HCT116 (cell line): ENCODE measurements at places on chromosomes 6 and 20.

DNA sequence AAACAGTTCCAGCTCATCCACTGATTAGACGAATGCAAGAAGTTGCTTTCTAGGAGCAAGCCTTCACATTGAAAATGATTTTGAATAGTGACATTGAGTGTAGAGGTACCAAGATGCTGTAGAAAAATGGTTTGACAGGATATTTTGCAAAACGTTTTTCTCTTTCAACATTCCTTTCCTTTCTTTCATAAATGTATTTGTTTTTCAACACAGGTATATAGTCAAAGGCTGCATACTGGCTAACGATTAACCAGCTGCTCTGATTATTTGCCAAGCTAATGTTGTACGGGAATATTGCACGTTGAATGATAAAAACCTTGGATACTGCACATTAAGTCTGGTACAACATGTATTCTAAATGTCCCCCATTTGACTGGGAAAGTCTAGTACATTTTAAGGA, 78.8 kb upstream of the TENT5A start:
- DNase-seq = no peak

GRCh38 chr6:16316741-16317251, 78.4 kb downstream of the GMPR start:
- peak; percentile 39 for DNase-seq

GRCh38 chr20:21184819-21185218, 58.9 kb downstream of the KIZ start:
- no peak for DNase-seq

- no peak for DNase-seq
Observed at GRCh38 chr6:88813045-88813444, 150.4 kb downstream of the RNGTT start.

GRCh38 chr20:1401451-1401907, 8.6 kb upstream of the FKBP1A start:
- DNase-seq = no peak
